ENCODE measurements at places on chromosomes 5 and 9.

DNA sequence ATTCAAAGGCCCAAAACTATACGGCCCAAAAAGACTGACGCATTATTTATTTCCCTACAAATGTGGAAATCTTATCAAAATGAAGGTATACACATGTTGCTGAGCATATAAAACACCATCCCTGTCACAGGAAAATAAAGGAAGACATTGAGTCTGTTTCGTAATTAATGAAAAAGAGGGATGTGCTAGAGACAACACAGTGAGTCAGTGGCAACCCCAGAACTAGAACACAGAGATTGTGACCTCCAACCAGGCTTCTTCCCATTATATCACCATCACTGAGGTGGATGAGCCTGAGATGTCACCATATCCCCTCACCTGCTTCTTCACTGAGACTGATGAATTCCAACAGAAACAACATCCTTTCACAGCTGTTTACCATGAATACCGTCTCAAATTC is 3.8 kb downstream of the NDUFA8 start:
- no peak for DNase-seq

- peak; percentile 94 for DNase-seq
These were observed 77.7 kb downstream of the ARSB start for GRCh38 chr5:78907255-78907891.

DNA sequence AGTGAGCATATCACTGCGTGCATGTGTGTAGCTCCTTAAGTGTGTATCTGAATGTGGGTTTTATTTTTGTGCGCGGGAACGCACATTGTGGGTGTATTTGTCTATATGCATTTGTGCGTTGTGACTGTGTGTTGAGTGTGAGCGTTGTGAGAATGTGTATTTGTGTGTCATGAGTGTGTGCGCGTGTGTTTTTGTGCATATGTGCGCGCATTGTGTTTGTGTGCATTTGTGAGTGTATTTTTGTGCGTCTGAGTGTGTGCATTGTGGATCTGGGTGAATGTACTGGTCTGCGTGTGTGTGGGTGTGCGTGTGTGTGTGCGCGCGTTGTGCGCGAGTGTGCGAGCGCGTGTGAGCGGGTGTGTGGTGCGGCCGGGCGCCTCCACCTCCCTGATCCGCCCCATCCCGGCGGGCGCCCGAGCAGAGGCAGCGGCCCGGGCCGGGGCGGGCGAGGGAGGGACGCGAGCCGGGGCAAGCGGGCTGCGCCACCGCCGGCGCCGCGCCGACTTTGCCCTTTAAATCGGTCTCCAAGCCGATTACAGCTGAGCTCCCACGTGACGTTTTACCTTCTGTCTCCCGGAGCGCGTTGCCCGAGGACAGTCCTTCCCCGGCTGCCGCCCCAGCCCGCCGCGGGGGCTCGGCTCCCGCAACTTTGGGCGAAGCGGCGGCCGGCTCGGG is at the start of gene RASGRF2:
RASGRF2 (plus strand) TSS at position 596 of the 675 bp plus-strand sequence. CDS start 376 bp downstream, outside the sequence.
- DNase-seq, result no peak

GRCh38 chr5:131206772-131207171 is 36.0 kb downstream of the LYRM7 start:
- DNase-seq, result no peak

DNA sequence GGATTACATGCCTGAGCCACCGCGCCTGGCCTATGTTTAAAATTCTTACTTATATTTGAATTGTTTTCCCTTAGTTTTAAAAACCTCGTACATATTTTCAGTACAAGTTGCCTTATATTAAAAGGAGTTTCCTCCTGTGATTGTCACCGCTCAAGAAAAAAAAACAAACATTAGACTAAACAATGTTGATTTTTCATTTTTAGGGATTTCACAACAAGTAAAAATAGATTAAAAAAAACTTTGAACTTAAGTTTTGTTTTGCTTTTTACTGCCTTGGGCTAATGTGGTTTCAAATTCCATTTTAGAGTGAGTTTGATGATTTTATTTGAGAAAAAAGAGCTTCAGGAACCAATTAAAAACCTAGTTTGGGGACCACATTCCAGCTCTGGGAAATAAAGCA is 1196.6 kb upstream of the CDH18 start:
- no peak for DNase-seq

DNA sequence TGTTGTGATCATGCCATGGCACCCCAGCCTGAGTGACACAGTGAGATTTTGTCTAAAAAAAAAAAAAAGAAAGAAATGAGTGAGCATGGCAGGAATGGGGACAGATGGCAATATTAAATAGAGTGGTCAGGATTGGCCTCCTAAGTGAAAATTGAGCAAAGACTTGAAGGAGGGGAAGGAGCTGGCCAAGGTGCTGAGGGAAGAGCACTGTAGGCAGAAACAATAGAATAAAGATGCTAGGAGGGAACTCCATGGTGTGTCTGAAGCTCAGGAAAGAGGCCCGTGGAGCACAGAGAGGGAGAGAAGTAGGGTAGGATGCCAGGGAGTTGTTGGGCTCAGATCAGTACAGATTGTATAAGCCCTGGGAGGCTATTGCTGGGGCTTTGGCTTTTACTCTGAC is 64.4 kb upstream of the PCAT7 start:
- peak; percentile 0 for DNase-seq

- no peak for DNase-seq
These were observed 196.4 kb downstream of the CDK5RAP2 start for GRCh38 chr9:120383611-120383998.

GRCh38 chr5:111313017-111313724 is 89.0 kb downstream of the CAMK4 start:
- no peak for DNase-seq

GRCh38 chr5:133193794-133194193 is 142.0 kb downstream of the HSPA4 start:
- DNase-seq, result no peak

- no peak for DNase-seq
These were observed 17.2 kb downstream of the NKX2-5 start for GRCh38 chr5:173217626-173218397.

- DNase-seq, result no peak
These were observed 66.1 kb downstream of the BRINP1 start for GRCh38 chr9:119302988-119303698.

DNA sequence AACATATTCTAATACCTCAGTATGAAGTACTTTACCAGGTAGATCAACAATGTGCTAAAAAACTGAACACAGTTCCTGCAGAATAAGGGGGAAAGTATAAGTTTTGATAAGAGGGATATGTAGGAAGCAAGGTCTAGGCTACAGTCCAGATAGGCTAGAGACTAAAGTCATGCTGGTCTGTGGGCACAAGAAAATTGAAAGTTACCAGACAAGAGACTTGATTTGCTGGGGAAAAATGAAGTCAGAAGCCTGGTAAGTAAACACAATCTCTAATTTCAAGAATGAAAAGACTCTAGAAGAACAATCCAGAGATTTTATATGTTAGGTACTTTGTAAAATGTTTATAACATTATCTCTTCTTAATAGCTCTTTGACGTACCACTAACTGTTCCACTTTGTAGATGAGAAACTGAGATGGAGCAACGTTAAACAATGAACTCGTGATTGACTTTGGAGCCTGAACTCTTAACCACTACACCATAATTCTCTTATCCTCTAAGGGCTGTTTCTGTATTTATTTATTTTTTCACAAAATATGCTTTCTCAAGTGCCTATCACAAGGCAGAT is 19.5 kb downstream of the ADAMTS6 start:
- no peak for DNase-seq

GRCh38 chr5:83559118-83559785 is 87.7 kb downstream of the VCAN start:
- DNase-seq, result no peak

- DNase-seq, result no peak
These were observed 31.1 kb upstream of the RNF130 start for GRCh38 chr5:180102636-180103035.

DNA sequence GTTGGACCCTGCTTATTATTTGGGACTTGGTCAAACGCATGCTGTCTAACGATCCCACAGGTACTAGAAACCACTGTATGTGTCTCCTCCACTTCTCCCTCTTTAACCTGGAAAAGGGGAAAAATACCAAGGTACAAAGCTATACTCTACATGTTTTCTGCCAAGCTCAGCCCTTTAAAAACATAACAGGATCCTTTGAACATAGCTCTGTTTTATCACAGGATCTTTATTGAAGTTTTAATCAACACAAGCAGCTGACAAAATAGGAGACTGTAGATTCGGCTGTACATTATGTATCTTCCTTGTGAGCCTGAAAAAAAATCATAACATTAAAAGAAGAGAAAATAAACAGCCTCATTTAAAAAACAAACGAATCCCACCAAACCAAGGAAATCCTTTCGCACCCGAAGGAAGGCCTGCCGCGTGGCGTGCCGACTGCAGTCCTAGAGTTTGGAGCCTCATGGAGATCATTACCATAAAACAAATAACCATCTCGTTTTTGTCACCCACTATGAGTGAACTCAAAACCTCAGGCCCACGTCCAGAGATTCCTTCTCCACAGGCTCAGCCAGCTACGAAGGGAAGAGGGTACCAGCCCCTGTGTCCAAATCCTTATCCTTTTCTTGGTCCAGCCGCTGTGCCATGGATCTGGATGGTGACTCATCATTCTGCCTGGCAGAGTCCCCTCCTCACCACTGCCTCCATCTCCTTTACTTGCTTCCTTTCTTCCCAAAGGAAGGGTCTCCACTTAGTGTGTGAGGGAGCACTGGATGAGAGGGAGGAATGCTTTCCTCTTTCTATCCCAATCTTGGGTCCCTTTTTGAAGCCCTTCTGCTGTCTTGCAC is 651.1 kb downstream of the CCDC171 start:
- DNase-seq, result no peak

DNA sequence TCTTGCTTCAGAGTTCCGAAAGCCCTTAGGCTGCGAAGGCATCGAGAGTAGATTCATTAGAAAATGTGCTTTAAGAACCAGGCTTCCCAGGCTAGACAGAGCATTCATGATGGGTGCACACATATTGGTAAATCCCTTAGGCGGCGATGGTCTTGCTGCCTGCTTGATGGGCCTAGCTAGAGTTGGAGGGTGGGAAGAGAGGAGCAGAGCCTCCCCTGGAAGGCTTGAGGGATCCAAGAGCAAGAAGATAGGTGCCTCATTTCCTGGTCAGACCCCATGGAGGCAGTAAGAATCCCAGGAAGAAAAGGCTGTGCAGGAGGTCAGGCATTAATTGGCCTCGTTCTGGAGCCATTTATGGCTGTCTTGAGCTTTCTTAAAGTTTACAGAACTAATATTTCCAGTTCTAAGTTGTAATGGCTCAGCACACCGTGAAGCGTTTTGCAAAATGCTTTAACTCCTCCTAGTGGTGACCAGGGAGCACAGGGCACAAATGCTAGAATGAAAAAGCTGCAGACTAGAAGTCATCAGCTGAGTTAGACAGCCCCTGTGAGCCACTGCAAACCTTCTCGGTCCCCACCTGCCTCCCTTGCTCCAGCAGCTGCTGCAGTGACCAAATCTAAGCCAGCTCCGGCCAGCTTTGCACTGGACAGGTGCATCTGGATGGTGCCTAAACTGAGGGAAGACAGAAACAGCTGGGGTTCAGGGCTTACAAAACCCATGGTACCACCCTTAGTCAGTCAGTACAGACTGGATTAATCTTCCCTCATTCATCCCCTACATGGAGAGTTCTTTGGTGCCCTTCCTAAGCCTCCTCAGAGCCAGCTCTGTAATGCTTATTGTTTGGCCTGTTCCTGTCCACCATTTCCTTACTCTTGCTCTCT is 14.7 kb downstream of the SLC45A2 start:
- DNase-seq, result peak; percentile 66

GRCh38 chr5:180291234-180291940 is 496 bp downstream of the MAPK9 start:
- peak; percentile 16 for DNase-seq

DNA sequence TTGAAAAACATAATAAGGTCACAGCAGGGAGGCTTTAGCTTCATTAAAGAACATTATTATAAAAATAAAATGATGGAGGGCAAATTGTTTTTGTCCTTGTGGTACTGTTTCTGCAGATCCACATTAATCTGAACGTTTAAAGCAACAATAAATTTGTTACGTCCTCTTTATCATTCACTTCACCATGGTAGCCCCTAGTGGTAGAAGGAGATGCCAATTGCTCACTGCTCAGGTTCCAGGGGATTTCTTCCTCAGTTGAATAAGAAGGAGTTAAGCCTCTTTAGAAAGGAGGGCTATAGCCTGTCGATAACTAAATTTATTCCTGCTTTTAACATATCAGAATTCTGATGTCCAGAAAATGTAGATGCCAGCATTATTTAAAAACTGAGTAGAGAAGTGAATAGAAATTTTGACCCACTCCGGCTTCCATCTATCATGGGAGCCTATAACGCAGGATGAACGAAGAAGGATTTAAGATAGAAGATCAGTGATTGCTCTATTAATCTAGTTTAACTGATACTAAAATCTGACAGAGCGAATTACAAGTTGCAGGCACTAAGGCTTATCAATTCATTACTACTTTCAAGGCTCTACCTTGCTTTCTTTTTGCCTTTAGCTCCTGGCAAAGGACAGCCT is 692.3 kb downstream of the PTPRD start:
- DNase-seq, result no peak

- peak; percentile 76 for DNase-seq
These were observed 102.9 kb upstream of the LRRTM2 start for GRCh38 chr5:138978080-138978479.

- no peak for DNase-seq
These were observed 509.6 kb upstream of the TNC start for GRCh38 chr9:115627511-115627910.

- peak; percentile 40 for DNase-seq
These were observed 12.5 kb upstream of the LPAR1 start for GRCh38 chr9:111050819-111051218.

DNA sequence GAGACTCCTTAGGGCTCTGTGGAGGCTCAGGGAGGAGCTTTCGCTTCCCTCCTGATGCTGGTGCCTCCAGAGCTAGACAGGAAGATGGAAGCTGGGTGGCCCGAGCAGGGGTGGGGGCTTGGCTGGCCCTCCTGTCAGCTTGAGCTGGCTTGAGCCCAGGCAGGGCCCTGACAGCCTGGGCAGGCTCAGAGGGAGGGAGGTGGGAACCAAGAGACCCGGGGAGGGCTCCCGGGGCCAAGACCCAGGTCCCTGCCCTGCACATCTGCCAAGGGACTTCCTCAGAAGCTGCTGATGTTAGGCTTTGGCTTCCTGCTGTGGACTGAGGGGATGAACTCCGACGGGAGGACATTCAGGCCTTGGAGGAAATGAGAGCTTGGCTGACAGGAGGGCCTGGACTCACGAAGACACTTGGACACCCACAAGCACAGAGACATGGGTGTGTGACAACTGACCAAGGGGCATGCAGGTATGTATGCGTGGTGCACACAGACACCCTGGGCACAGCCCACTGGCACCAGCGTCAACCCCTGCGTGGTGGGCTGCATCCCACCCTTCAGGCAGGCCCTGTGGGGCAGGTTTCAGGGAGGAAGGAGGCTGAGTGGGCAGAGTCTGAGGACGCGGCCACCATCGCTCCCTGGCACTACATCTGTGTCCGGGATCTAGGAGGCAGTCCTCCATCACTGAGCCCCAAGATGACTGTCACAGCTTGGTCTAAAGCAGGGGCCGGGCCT is 1.7 kb upstream of the LTC4S start:
- no peak for DNase-seq

GRCh38 chr9:116383133-116383532 is 229.5 kb downstream of the PAPPA start:
- DNase-seq, result no peak

Measured in fibroblast of skin of abdomen (primary cell).